A549 treated with RU486 at 1 μM for 4 hours (cell line): ENCODE measurements at places on chromosomes 16 and 17. TPM values are rescaled to one million over a fixed set of nuclear protein-coding genes. Genes with fewer than 3 reads are reported as not detected.

Gene ABCC3
- total RNA-seq, result 111 to 157 TPM (median 133 TPM) in 5 replicates

Gene SLC35G6
- total RNA-seq, result not detected in 5 replicates

Gene OR1A1
- not detected in 5 replicates for total RNA-seq

Gene NGFR
- total RNA-seq, result 0.49 to 0.80 TPM (median 0.67 TPM) in 5 replicates

Gene CCL23
- not detected in 5 replicates for total RNA-seq

Gene TMEM100
- not detected in 5 replicates for total RNA-seq

Gene CACNG3
- not detected in 5 replicates for total RNA-seq

Gene KRTAP4-4
- not detected in 5 replicates for total RNA-seq

Gene CHD9NB
- total RNA-seq, result 0.58 to 1.9 TPM (median 1.2 TPM) in 5 replicates

Gene CLEC18A
- 0.07 to 0.13 TPM (median 0.08 TPM) in 3 of 5 replicates, not detected in the others for total RNA-seq

Gene SGSH
- 17.7 to 28.6 TPM (median 27.5 TPM) in 5 replicates for total RNA-seq

Gene TAX1BP3
- 272 to 346 TPM (median 308 TPM) in 5 replicates for total RNA-seq
